Activated CD4-positive, alpha-beta T cell treated with anti-CD3 and anti-CD28 coated beads for 48 hours (primary cell): ENCODE measurements at places on chromosomes 1 and 21.

DNA sequence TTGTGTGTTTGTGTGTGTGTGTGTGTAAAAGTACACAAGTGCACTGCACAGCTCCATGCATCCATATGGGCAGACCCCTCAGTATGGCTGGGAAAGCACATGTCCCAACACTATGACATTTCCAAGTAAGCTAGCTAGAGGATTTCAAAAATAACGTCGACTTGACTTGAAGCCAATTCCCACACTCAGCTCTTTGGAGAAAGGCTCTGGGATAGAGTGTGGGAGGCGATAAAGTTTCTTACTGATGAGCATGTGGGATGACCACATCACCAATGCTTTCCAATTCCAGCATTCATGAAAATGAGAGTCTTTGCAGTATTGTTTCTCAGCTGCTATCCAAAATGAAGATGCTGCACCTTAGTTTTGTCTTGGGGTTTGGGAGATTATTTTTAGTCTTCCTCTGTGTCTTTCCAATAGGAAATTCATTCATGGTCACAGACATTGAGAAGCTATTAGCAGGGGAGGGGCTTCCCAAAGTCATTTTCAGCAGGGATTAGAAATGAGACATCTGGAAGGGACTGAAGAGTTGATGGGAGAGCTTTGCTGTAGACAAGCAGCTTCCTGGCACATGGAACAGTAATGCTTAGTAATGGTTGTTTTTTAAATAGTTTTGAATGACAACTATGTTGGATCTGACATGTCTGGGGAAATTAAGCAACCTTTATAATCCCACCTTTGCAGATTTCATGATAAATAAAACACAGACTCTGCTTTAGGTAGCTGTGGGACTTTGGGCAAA is 143.5 kb downstream of the ASTN1 start:
- no peak for DNase-seq

- no peak for DNase-seq
Measured at GRCh38 chr1:76267631-76268030, 193.1 kb downstream of the ST6GALNAC3 start.

DNA sequence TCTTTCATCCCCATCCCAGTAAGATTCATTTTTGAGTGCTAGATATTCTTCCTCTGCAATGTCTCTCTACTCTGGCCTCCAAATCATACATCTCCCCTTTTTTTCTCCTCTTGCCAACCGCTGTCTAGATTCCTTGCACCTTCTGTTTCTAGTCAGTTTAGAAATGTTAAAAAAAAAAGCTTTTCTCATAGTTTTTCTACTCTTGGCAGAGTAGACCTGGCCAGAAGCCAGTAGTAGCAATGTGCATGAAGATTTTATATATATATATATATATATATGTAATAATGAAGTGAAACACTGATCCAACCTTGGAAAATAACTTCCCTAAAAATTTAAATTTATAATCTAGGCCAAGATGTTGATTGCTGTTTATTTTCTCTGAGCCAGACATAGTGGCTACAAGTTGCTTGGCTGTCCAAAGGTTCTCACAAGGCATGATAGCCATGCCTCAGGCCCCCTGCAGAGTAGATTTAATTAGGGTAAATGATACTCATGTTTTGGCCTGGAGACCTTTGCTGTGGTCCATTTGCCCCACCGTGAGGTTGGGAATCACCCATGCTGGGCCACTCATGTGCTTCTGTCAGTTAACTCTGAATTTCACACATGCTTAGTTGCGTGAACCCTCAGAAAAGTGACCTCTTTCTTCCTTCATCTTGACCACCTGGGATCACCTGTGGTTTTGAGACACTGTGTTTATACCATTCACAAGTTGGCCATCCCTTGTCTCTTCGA is 103.4 kb upstream of the KCNE2 start:
- DNase-seq: no peak

- DNase-seq: no peak
Measured at GRCh38 chr1:165635823-165636222, 4.8 kb downstream of the MGST3 start.

DNA sequence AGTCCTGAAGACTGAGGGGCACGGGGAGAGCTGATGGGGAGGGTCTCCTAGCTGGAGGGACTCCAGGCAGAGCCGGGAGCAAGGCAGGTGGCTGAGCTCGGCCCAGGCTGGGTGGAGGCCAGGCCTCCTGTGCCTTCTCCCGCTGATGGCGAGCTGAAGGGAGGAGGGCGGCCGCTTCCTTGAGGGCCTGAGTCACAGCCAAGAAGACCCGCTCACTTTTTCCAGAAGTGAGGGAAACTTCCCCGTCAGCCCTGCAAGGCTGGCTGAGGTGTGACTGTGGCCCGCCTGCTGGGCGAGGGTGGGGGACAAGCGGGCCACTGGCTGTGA is 1.7 kb upstream of the VWA1 start:
- DNase-seq: peak; percentile 81

- DNase-seq: no peak
Measured at GRCh38 chr1:232403017-232403714, 226.8 kb downstream of the SIPA1L2 start.

- no peak for DNase-seq
Measured at GRCh38 chr1:97013941-97014340, 292.4 kb downstream of the PTBP2 start.

GRCh38 chr1:67459068-67459467 is 28.9 kb upstream of the SERBP1 start:
- DNase-seq: no peak

DNA sequence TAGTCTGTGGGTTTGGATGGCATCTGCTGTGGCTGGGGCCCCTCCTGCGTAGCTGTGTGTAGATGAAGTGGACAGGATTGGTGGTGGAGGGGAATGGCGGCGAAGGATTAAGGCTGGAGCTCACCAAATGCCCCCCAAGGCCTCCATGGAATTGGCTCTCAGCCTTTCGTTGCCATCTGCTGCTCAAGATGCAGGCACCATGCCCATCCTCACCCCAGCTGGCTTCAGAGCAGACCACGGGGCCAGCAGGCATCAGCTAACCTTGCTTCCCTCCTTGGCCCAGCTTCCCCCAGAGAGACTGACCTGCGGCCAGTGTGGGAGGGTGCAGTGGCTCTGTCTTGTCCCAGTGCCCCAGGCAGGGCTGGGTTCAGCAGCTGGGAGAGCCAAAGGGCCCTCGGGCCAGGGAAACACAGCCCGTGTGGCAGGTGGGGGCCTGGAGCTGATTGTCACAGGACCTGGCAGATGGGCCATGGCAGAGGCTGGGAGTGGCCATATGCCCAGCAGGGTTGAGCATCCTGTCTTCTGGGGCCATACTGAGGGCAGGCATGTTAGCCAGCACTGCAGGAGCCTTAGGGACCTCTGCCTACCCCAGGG is 66.8 kb upstream of the ACTL8 start:
- DNase-seq: no peak

DNA sequence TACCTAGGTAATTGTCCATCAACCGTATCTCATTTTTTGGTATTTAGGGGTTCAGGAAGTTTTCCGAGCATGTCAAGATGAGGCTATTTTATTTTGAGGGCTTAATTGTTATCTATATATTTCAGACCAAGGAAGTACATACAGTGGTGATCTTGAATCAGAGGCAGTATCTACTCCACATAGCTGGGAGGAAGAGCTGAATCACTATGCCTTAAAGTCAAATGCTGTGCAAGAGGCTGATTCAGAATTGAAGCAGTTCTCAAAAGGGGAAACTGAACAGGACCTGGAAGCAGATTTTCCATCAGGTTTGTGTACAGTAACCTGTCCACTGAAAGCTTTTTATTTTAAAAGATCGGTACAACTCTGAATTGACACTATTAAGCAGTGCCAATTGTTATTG is 130.2 kb downstream of the ZMYM4 start:
- no peak for DNase-seq

- no peak for DNase-seq
Measured at GRCh38 chr1:8421721-8422120, 103.8 kb downstream of the SLC45A1 start.

- no peak for DNase-seq
Measured at GRCh38 chr1:40595623-40596022, 64.2 kb downstream of the ZNF684 start.

DNA sequence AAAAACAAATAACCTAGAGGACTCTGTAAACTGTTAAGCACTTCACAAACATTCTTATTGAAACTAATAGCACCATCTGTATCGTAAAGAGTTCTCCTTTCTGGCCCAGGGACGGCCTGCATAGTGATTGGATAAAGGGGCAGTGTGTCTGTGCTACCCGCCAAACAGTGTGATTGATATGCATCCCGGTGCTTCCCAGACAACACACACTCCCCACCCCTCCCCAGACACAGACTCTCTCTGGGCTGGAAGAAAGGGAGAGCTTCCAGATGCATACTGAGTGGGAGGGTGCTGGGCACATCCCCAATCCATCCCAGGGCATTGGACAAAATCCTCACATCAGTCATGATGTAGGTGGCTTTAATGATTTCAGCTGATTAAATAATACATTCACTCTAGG is 3.7 kb downstream of the HSD11B1 start:
- no peak for DNase-seq

GRCh38 chr21:37695111-37695510 is 221.1 kb downstream of the KCNJ6 start:
- DNase-seq: no peak

DNA sequence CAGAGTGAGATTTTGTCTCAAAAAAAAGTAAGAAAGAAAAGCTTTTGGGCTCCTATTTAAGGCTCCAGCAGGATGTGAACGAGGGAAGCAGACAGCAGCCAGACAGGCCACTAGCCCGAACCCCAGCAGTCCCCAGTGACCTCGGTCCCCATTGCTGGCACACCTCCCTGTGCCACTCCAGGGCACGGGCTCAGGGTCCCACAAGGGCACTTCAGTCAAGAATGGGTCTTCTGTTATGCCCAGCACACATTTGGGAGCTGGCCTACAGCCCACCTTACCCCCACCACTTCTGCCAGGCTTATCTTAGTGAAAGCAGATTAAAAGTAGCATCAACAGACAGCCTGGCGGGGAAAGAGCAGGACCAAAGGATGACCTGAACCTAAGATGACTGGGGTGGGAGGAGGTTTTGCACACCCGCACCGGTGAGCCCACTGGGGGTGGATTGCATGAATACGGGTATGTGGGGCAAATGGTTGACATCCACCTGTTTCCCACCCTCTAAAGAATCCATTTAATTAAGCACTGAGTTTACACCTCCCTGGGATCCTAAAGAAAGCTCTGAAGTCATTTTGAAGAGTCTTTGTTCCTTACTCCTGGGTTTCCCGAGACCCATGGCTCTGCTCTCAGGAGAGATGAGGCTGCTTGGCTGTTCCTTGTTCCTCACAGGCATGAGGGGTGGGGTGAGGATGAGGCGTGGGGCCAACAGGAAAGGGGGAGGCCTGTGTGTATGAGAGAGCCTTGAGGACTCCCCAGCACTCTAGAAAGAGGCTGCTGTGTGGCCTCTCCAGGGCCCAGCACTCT is 4.7 kb downstream of the CHI3L1 start:
- no peak for DNase-seq

DNA sequence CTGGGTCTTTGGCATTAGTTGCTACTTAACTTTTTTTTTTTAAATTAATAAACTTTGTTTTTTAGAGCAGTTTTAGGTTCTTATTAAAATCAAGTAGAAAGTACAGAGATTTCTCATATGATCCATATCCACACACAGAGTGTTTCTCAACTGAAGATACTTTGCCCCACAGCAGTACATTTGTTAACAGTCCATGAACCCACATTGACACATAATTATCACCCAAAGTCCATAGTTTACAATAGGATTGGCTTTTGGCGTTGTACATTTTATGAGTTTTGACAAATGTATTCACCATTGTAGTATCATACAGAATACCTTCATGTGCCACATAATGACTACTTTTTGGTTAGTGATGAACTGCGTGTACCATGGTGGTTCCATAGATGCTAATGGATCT is 106.8 kb downstream of the ADGRL2 start:
- DNase-seq: no peak

- DNase-seq: no peak
Measured at GRCh38 chr1:31785020-31785946, 21.1 kb upstream of the ADGRB2 start.

- no peak for DNase-seq
Measured at GRCh38 chr1:230350208-230350921, 75.8 kb downstream of the PGBD5 start.

DNA sequence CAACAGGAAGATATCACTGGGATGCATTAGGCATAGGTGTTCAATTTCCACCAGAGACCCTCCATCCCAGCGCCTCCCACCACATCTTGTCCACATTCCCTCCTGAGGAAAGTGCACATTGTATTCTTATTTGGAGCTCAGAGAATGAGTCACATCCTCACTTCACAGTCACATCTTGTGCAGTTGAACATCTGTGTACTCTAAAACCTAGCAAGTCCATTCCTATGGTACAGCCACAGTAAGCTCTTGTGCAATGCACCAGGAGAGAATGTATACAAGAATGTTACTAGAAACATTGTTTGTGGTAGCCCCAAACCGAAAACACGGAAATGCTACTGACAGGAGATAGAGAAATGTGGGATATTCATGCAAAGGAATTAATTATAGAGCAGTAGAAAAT is 1.6 kb upstream of the KDF1 start:
- no peak for DNase-seq

DNA sequence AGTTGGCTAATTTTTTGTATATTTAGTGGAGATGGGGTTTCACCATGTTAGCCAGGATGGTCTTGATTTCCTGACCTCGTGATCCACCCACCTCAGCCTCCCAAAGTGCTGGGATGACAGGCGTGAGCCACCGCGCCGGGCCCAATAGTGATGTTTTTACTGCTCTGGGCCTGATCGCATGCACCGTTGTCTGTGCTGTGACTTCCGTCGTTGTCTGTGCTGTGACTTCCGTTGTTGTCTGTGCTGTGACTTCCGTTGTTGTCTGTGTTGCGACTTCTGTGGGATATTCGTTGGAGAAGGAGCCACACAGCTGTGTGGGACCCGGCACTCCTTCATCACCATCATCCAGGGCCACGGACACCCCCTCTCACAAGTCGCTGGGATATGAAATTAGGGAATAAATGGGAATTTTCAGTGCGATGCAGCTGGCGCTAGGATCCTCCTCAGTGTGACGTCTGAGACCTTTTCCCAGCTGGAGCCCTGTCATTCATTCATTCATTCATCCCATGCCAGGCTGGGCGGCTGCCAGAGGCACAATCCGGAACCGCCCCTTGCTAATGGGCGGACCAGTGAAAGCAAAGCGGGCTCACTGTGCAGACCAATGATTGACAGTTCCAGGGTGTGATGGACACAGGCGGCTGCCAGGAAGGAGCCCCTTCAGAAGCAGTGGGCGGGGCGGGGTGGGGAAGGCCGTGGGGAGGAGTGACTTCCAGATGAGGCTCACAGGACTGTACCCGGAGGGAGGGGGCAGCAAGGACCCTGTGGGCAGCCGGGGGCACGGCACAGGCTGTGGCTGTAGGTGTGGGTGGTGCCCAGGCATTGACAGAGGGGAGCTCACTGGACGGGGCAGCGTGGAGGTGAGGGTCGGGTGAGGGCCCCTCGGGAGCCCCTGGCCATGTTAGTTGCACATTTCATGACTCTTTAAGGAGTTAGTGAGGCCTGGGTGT is 48.9 kb downstream of the PRKCZ start:
- no peak for DNase-seq
